ENCODE measurements at places on chromosomes 3 and 15.

- no peak for DNase-seq
These were observed 35.8 kb downstream of the SLCO3A1 start for GRCh38 chr15:91889111-91889815.

DNA sequence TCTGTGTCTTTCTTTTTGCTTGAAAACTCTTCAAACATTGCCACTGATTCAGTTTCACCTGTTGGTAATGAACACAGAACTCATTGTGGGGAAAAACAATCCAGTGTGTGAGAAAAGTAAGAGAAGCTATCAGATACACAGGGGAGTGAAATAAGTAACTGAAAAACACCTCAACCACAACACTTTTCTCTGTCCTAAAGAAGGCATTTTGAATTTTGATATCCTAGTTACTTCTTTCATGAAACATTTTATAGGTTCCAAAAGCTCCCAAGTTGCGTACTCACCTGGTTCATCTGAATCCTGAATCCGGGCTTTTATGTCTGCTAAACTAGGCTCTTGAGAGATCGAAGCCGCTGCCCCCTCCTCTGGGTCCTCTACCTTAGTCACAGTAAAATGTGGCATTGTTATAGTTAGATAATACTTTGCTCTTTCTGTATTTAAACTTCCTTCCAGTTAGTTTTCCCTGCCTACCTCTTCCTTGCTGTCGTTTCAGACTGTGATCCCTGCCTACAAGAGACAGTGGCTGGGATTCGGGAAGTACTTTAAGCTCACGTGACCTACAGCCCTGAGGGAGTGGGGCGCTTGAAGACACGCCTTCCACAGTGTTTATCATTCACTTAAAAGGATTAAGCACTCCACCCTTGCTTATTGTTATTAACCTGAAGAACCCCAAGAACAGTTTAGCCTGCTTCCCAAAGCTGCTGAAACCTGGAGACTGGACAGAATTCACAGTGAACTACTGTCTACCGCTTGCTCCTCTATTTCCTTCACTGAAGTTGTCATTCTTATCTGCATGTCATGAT is 19.1 kb downstream of the SLC12A6 start:
- DNase-seq, result peak; percentile 21

- peak; percentile 90 for DNase-seq
These were observed 5.1 kb downstream of the RBP1 start for GRCh38 chr3:139534455-139534812.

DNA sequence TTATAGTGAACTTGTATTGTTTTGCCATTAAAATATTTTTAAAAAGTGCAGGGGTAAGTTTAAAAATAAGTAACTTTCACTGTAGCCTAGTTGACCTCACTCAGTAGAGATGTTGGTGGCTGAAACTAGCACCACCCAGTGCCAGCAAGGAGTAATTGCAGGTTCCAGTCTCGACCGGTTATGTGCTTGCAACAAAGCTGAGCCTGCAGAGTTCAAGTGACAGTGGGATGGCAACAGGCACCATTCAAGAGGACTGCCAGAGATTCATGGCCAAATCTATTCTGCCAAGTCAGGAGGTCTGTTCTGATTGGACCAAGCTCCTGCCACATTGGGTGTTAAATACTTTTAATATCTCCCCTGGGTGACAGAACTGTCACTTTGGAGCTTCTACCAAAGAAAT is 2.7 kb downstream of the ADAMTS7 start:
- DNase-seq, result no peak

- DNase-seq, result no peak
These were observed 61.3 kb downstream of the UACA start for GRCh38 chr15:70701891-70702568.

- no peak for DNase-seq
These were observed 564.5 kb downstream of the PDCD6IP start for GRCh38 chr3:34362910-34363309.

GRCh38 chr3:53715815-53716483 is 130.3 kb downstream of the CHDH start:
- no peak for DNase-seq

DNA sequence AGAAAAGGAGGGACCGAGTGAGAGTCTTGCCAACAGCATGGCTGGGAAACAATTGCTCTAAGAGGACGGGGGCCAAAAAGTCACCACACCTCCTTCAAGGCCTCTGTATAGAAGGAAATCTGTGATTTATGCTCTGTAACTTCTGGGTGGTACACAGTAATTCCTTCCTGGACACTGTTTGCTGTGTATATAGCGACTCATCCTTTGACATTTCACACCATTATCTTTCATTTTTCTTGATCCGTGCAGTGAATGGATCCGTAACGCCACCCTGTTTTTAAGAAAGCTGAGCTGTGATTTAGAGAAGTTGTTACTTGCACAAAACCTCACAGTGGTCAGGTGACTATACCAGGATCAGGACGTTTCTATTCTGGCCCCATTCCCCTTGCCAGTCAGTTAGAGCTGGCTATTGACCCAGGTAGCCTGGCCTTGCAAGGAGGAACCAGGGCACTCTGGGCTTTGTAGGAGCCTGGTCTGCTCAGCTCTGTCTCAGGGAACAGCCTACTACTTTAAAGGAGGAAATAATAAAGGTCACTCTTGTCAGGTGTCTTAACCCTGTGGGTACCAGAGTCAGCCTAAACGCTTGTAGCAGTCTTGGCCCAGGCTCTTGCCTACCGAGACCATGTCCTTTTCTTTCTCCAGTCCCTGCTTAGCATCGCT is 86.5 kb upstream of the MYZAP start:
- DNase-seq, result no peak

DNA sequence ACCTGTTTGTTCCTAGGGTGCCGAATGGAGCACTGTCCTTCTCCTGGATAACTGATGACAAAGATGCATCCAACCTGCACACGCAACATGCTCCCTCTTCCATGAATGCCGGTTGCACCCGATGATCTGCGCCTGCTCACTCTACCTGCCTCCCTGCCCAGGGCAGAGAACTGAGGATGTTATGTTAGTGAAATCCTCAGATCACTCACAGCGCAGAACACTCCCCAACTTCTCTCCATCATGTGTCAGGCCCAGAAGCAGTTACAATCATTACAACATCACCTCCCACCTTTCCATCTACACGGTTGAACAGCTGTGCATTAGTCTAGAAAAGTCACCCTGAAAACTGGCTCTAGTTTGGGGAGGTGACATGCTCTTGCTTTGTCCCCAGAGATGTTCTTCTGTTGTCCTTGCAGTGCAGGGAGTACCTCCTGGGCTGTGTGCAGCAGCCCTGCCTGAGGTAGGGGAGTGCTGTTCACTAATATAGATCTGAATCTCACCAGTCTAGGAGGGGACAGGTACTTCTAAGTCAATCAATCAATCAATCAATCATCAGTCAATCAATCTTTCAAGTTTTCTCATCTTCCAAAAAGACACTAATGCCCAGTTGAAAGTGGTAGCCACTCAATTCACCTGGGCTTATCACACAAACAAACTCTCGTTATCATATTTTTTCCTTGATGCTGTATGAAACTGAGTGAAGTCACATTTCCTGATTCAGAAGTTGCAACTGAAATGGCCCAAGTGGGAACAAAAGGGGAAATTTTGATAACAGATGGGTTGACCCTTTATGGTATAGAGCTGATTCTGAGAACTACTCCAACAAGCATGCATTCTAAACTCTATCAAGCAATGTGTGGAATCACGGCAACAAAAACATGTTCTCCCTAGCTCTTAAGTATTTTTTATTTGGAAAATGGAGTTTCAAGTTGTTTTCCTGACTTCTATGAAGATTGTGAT is 15.4 kb upstream of the ISLR start:
- no peak for DNase-seq

All from DMS79 treated with DMSO at 0.1 percent for 48 hours (cell line).